ENCODE measurements at places on chromosomes 3 and 15.

GRCh38 chr3:72265256-72266015 is 480.5 kb upstream of the PROK2 start:
- DNase-seq = no peak

GRCh38 chr3:194946091-194946490 is 260.4 kb downstream of the FAM43A start:
- DNase-seq = no peak

DNA sequence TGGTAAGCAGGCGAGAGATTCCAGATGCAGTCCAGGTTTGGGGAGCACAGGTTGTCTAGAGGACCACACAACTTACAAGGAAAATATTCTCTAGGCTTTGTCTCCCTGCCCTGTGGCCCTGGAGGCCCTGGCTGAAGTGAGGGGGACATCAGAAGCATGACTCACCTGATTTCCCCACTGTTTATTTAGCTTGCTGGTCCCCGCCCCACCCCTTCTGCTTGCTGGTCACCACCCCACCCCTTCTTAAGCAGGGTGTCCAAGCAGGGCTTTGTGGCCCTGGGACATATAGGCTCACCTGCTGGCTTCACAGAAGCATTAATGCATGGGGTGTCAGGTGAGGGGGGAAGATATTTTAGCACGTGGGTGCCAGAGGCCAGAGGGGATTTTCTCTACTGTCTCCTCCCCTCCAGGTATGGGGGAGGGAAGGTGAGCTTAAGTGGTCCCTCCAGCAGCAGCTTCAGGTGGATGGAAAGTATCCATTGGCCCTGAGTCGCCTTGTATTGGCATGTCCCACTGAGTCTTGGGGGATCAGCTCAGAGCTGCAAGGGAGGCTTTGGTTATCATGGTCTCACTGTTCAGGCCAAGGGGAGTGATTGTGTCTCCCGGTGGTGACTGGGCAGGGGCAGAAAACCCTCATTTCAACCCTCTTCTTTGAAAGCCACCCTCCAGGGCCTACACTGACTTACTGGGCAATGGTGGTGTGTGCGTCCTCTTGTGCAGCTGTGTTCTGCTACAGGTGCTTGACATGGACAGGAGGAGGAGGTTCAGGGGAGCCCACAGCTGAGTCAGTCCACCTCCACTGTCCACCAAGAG is 49.8 kb downstream of the GASK1A start:
- DNase-seq = no peak

- DNase-seq = no peak
These were observed 390.1 kb upstream of the ARHGEF26 start for GRCh38 chr3:153731071-153731470.
